ENCODE measurements at places on chromosomes 4 and X.

DNA sequence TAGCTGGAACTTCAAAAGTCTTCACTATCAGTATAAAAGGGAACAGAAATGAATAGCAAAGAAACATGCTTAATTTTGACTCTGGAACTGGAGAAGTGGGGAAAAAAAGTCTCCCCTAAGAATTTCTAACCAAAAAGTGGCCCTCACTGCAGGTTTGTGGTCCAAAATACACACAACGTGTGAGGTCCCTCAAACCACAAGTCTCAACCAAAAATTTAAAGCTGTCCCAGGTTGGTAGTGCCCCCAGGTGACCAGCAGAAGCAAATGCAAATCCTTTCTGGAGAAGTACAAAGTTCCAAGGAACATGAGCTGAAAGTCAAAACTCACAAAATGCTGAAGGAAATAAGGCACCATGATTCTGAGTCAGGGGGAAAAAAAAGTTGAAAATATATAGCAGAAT, 23.6 kb upstream of the VAMP7 start:
- no peak for DNase-seq

- no peak for DNase-seq
Observed at GRCh38 chr4:56755901-56756300, 65.6 kb downstream of the SPINK2 start.

DNA sequence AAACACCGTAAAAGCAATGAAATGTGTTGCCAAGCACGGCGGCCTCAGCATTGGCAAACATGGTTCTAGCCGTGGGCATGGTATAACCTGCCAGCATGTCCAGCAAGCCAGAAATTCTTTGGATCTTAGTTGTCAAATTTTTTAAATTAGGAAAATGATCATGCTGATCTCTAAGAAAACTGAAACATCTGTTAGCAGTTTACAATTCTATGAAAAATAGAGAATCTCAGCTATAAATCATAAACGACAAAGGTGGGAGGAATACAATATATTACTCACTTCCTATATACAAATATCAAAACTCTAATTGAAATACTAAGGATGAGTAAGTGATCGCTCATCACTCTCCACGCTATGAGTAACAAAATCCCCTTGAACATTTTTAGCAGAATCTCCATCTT, 130.3 kb downstream of the ADGRA3 start:
- DNase-seq, result no peak

GRCh38 chr4:110620691-110621327, 2.1 kb downstream of the PITX2 start:
- no peak for DNase-seq

DNA sequence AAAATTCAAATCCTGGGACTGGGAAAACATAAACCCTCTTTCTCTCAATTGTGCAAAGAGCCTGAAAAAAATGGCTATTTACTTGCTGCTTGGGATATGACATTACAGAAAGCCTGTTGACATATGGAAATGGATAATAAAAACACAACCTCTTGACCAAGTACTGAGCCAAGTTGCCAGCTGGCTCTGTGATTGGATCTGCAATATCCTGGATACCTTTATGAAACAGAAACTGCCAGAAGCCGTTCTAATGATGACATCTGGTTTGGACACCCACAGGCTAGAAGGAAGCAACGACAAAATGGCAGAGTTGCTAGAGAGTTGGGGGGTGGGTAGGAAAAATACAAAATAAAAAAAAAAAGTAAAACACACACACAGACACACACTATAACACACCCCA, 481.4 kb downstream of the FAT4 start:
- DNase-seq, result no peak

DNA sequence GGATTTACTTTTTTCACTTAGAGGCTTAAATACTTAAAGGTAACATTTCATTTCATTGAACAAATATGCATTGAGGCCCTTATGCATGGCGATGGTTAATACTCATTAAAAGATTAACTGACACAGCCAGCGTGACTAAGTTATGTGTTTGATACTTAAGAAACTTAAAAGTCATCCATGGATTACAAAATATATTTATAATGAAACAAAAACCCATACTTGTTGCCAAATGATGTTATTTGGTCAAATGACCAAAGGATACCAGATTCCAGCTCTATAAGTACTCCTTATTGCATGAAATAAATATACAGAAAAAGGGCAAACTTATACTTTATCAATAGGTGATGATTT, 26.7 kb downstream of the ZNF330 start:
- DNase-seq, result no peak

- no peak for DNase-seq
Observed at GRCh38 chr4:70895811-70896491, 6.2 kb upstream of the MOB1B start.

Measured in stimulated activated CD4-positive, alpha-beta T cell treated with anti-CD3 and anti-CD28 coated beads, TNF-alpha, amount 100 ng/mL, for 4 hours (primary cell).